Activated CD4-positive, CD25-positive, alpha-beta regulatory T cell treated with anti-CD3 and anti-CD28 coated beads, Interleukin-2, amount 50 U/mL, for 72 hours (primary cell): ENCODE measurements at places on chromosomes 16 and 17.

- no peak for DNase-seq
These were observed 894 bp upstream of the PHKG2 start for GRCh38 chr16:30747331-30747730.

GRCh38 chr17:75827308-75828075 is 16.7 kb downstream of the UNC13D start:
- peak; percentile 67 for DNase-seq

DNA sequence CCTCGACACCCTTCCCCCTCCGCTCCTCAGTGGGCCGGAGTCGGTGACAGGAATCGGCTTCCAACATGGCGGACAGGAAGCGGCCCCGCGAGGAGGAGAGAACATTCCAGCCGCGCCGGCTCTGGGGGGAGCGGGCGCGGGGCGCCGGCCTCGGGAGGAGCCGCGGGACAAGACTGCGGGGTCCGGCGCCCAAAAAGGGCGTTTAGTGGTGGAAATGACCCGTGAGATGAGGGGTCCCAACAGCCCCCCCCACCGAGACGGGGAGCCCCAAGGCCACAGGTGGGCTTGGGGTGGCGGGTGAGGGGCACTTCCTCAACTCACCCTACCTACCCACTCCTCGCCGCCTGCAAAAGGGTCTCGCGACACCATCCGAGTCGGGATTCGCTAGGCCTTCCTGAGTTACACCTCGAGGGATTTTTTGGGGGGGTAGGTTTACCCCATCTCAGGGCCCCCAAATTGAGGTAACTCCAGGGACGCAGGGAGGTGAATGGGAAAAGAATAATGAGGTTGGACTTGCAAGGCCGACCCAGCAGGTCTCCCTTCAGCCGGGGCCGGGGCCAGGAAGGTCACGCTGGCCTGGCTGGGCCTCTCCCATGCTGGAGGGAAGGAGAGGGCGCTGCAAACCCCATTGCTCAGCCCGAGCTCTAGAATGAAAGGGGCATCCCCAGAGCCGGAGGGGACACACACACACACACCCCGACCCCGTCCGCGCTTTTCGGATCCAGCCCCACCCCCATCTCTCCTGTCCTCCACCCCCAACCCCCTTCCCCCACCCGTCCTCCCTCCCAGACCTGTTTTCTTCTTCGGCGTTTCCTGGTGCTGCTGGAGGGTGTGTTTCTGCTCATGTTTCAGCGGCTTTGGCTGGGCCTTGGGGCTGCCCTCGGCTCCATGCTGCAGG is 707 bp downstream of the NUFIP2 start:
- peak; percentile 65 for DNase-seq

DNA sequence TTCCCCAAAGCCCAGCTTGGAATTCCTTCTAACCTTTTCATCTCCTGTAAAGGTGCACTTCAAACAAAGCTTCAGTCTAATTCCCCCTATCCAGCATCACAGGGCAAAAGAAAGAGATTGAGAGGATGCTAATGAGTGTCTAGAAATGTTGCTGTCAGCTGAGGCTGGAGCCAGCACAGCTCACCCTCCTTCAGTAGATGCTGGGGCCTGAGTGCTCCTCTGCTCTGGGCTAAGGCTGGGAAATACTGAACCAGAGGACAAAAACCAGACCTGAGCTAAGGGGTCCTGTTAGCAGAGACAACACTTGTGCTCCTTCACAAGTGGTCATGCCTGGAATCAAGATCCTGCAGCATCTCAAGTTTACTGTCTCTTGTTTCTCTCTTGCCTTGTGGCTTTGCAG is 85.0 kb downstream of the CHD9NB start:
- no peak for DNase-seq

DNA sequence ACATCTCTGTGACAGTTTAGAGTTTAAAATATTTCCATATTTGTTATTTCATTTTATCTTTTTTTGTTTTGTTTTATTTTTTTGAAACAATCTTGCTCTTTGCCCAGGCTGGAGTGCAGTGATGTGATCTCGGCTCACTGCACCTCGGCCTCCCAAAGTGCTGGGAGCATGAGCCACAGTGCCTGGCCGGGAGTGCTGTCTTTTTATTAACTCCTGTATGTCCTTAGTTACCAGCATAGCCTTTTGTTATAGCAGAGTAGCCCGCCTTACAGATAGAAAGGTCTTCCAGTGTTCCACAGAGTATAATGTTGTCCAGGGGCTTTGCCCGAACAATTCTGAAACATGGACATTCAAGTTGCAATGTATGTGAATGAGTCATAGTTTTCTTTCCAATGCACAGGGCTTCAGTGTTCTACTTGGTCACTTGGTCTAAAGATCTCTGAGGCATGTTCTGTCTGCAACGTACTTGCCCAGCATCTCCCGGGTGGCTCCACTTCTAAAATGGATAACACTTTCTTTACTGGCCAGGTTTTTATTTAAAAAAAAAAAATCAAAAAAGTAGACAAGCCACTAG is 125.6 kb downstream of the KCNJ18 start:
- no peak for DNase-seq

- no peak for DNase-seq
These were observed 813 bp upstream of the THAP11 start for GRCh38 chr16:67841198-67841815.

DNA sequence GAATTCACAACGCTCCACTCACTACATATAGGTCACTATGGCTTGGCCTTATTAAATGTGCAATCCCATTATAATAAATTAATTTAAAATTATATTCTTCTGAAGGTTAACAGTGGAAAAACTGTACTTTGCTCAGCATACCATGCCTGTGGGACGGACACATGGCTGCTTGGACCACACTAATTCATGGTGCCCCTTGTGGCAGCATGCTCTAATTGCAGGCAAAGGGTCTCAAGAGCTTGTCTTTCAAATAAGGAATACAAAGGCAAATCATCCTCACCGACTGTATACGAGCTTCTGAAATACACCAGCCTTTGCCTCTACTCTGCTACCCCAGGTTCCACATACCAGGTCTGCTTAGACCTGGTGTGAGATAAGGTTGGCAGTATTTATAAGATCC is 11.7 kb downstream of the SMPD3 start:
- no peak for DNase-seq
